KBM-7 (cell line): ENCODE measurements at places on chromosomes 1 and 21.

GRCh38 chr1:64320470-64320869, 117.0 kb downstream of the UBE2U start:
- DNase-seq: no peak

DNA sequence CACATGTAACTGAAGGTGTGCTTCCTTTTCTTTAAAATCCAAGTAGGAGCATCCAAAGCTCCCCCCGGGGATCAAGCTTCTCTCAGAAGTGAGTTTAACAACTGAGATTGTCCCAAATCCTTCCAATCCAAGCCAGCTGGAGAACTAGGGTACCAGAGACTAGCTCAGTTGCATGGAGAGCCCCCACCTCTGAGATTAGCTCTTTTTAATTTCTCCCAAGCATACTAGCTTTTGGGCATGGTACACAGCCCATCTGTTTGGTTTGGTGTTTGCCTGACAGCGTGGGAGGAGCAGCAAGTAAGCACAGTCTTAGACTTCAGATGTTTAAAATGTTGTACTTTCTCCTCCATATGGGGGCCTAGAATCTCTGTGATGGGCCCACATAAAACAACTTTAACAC, 142.8 kb downstream of the ASTN1 start:
- no peak for DNase-seq

DNA sequence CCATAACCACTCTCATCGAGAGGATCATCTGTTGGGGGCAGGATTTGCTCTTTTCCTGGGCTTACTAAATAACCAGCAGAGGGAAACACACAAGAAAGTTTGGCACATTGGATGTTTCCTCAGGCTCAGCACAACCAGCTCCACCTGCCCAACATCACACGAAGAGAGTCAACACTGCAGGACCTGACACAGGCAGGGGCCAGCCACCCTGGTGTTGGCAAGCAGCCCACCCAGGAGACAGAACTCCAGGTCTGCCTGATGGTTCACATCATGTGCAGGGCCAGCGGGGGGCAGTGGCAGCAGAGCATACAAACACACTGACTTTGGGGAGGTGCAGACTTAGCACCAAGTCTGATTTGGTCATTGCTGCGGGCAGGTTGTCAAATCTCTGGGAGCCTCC, 182.3 kb upstream of the GALNT2 start:
- no peak for DNase-seq

DNA sequence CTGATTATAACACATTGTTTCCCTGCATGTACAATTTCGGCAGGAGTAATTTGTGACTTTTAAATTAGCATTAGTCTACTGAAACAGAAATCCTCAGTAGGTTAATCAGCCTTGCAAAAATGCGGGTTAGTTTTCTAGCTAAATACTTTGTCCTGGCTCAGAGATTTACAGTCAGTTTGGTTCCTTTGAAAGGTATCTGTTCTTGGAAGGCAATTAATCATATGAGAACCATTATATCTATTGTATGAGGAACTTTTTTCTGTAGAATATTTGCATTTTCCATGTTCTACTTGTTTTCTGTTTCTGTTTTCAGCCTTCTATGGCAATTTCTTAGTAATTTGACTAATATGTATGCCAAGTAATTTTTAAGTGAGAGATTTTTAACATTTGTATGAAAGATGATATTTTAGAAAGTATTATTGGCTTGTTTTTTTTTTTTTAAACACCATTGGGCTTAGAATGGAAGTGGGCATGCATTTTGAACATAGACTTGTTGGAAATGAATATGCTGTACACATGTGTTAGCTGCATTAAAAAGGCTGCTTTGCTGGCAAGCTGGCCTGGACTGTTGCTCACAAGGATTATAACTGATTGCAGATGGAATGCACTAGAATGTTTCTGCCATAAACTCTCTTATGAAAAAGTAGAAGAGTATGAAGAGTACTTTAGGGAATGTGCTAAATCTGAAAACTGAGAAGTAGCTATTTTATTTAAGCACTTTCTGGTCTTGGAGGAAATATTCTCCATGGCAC, 26.2 kb downstream of the KIF1B start:
- no peak for DNase-seq

DNA sequence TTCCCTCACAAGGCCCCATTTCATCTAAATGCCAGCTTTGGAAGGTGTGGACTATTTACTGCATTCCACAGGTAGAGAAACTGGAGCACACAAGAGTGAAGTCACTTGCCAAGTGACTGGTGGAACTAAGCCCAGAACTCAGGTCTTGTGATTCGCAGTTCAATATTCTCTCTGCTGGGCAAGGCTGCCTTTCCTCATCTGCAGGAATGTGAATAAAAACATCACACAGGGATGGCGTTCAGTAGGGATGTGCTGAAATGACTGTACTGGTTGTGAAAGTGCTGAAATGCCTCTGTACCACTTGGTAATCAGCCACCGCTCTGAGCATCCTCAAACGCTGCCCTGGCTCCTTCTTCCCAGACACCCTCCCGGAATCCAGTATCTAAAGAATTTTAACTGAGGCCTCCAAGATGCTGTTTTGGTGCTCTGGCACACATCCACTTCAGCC, 145.6 kb downstream of the HIVEP3 start:
- no peak for DNase-seq

- DNase-seq: peak; percentile 67
These were observed 57.1 kb downstream of the SLC27A3 start for GRCh38 chr1:153832293-153832692.

- no peak for DNase-seq
These were observed 5.5 kb downstream of the INAVA start for GRCh38 chr1:200899954-200900867.

DNA sequence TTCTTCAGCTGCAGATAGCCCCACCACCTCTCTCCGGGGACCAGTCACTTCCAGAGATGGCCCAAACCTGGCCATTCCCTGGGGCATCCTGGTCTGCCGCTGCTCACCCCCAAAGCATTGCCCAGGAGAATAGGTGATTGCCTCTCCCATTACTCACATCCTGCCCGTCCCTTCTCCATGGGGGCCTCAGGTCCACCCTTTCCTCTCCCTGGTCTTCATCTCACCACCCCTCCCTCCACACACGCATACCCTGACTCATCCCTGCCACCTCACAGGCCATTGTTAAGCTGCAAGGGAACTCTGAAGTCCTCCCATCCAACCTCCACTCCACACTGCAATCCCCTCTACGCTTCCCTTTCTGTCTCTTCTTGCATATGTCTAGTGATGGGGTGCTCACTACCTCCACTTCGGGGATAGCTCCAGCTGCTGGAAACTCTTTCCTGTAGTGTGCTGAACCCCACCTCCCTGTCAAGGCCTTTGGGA, at the start of gene PLEKHG5:
PLEKHG5 (minus strand) TSS at position 188 of the 483 bp plus-strand sequence. CDS start 14,096 bp downstream, outside the sequence.
- DNase-seq: no peak

DNA sequence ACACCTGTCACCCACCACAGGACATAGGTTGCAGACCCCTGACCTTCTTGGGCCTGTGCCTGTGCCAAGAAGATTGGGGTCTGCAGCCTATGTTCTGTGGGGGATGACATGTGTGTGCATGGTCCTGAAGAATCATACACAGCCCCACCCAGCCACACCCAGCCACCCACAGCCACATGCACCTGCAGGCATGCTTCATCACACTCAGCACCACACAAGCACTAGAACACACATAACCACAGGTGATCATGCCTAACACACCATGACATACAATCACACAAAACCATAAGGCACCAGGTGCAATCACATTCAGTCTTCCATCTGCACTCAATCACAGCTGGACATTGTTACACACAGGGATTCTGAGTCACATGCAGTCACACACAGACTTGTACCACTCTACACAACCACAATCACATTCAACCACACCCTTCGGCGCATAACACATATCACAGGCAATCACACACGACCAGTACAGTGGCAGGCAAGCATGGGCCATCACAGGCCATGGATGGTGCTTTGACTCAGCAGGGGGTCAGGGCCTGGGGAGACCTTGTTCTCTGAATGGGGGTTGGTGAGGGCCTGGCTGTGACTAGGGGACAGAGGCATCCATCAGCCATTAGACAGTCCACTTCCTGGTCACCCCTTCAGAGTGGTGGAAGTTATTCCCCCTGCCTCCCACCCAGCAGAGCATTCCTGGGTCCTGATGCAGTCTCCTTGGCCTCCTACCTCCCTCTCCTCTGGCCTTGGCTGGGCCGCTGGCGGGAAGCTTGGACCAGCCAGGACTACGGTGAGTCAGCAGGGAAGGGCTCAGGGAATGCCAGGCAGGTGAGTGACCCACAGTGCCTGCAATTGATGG, 44.3 kb upstream of the EPS8L3 start:
- DNase-seq: no peak

- DNase-seq: peak; percentile 21
These were observed 697 bp downstream of the PRDM16 start for GRCh38 chr1:3069491-3070308.
